ENCODE measurements at places on chromosomes 12 and 14. TPM values are rescaled to one million over a fixed set of nuclear protein-coding genes. Genes with fewer than 3 reads are reported as not detected.

DNA sequence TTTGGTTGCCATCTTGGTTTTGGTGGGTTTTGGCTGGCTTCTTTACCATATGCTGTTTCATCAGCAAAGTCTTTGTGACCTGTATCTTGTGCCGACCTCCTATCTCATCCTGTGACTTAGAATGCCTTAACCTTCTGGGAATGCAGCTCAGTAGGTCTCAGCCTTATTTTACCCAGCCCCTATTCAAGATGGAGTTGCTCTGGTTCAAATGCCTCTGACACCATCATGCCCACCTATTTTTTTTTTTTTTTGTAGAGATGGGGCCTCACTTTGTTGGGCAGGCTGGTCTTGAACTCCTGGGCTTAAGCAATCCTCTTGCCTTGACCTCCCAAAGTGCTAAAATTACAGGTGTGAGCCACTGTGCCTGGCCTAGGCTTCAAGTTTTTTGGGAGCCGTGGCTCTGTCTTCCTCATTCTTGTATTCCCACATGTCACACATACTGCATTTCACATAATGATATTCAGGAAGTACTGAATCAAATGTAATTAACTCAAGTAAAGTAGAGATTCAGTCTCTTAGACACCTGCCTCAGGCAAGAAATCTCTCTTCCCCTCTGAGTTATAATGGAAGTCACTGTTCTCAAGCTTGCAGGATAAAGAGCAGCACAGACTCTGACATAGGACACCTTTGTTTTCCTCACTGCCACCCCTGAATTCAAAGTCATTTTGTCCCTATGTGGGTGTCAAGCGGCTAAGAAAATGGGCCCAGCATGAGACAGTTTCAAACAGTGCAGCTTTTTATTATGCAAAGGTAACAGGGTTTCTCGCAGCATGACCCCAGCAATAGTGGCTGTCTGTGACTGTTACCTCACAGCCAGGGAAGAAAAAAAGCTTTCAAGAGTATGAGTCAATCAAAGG, 159.0 kb downstream of the PTPN11 start:
- H3K4me3 ChIP-seq, result no peak overlapping the region
- H3K36me3 ChIP-seq, result no peaks in the 10 kb centered on the region
- H3K4me1 ChIP-seq, result no peaks in the 10 kb centered on the region
- no peak for DNase-seq

The ESR2 gene
- total RNA-seq, result under 0.01 TPM

The B4GALNT1 gene
- total RNA-seq, result 0.18 TPM

- H3K36me3 ChIP-seq, result no peaks in the 10 kb centered on the region
- H3K4me1 ChIP-seq, result no peaks in the 10 kb centered on the region
- peaks cover 94% of the 10 kb centered on the region for H3K27me3 ChIP-seq
- H3K4me3 ChIP-seq, result no peak overlapping the region
Measured at GRCh38 chr12:54003625-54004024, 3.7 kb downstream of the HOXC9 start.

The MYL2 gene
- not detected for total RNA-seq

GRCh38 chr12:2692080-2692479, 102.7 kb upstream of the FKBP4 start:
- peaks cover 11% of the 10 kb centered on the region for H3K36me3 ChIP-seq
- no peak for DNase-seq
- H3K4me3 ChIP-seq, result no peak overlapping the region
- no peak overlapping the region for H3K27ac ChIP-seq
- H3K27me3 ChIP-seq, result peaks cover 8% of the 10 kb centered on the region
- no peaks in the 10 kb centered on the region for H3K4me1 ChIP-seq

DNA sequence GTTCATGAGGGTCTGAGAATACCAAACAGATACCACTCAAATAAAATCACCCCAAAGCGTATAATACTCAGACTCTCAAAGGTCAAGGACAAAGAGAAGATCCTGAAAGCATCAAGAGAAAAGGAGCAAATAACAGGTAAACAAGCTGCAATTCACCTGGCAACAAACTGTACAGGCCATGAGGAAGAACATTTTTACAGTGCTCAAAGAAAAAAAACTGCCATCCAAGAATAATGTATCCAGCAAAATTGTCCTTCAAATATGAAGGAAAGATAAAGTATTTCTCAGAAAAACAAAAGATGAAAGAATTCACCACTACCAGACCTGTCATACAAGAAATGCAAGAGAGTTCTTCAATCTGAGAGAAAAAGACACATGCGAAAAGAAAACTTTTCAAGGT, 206.4 kb downstream of the PTPRO start:
- H3K27ac ChIP-seq, result no peak overlapping the region
- no peak overlapping the region for H3K4me3 ChIP-seq
- DNase-seq, result no peak
- peaks cover 11% of the 10 kb centered on the region for H3K27me3 ChIP-seq
- H3K4me1 ChIP-seq, result no peaks in the 10 kb centered on the region

The CFAP54 gene
- total RNA-seq, result 0.18 TPM

DNA sequence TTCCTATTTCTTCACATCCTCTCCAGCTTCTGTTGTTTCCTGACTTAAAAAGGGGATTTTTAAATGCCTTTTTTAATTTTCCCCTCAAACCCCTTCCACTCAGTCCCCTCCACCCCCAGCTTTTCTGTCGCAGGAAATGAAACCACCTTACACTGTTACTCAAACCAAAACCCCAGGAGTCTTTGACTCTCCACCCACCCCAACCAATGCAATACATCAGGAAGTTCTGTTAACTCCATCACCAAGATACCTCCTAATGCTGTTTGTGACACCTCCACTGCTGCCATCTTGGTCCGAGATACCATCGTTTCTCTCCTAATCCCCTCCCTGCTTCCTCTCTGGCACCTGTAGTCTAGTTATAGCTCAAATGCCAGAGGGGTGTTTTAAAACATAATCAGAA, 25.4 kb upstream of the CPM start:
- H3K4me3 ChIP-seq, result no peak overlapping the region
- no peak for DNase-seq
- H3K4me1 ChIP-seq, result peaks cover 20% of the 10 kb centered on the region
- no peaks in the 10 kb centered on the region for H3K36me3 ChIP-seq
- no peak overlapping the region for H3K27ac ChIP-seq

The RNASE3 gene
- not detected for total RNA-seq

DNA sequence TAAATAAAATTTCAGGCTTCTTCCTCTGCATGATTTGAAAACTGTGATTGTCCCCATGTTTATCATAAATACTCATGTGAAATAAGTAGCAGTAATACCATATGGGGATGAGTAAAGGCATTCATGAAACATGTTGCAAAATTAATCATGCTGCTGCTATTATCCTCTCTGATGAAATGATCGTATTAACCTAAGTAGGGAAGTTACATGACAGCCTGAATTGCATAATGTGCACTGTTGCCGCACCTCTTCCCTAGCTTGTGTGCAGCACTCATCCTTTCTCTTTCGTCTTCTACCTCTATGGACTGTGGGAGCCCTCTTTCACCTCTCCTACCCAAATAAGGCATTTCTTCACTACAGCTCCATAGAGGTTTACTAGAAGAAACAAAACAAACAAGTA, 367.6 kb downstream of the SOX5 start:
- no peak overlapping the region for H3K4me3 ChIP-seq
- no peak for DNase-seq
- H3K36me3 ChIP-seq, result no peaks in the 10 kb centered on the region
- H3K27me3 ChIP-seq, result no peaks in the 10 kb centered on the region
- H3K4me1 ChIP-seq, result no peaks in the 10 kb centered on the region

The TAS2R7 gene
- total RNA-seq, result not detected

DNA sequence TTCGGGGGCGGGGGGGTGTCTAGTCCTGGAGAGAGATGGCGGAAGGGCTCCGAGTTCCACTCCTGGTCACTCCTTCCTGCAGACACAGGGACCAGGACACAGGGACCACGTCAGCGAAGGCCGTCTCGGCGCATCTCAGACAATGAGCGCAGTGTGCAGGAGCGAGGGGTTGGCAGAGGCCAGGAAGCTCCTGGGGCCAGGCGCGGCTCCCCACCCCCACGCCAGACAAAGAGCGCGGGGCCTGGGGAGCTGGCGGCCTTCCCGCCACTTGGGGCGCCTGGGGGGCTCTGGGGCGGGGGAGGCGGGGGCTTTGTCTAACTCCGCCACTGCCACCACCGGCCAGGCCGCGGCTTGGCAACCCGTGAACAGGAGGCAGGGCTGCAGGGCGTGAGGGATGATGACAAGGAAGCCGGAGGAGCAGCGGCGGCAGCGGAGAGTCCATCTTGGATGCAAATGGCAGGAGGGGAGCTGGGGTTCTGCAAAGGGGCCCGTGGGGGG, 2.2 kb downstream of the CDK2AP1 start:
- H3K36me3 ChIP-seq, result peaks cover 26% of the 10 kb centered on the region
- peak overlapping the region; percentile 85 for H3K27ac ChIP-seq
- DNase-seq, result peak; percentile 61
- peaks cover 17% of the 10 kb centered on the region for H3K4me1 ChIP-seq
- no peaks in the 10 kb centered on the region for H3K27me3 ChIP-seq

DNA sequence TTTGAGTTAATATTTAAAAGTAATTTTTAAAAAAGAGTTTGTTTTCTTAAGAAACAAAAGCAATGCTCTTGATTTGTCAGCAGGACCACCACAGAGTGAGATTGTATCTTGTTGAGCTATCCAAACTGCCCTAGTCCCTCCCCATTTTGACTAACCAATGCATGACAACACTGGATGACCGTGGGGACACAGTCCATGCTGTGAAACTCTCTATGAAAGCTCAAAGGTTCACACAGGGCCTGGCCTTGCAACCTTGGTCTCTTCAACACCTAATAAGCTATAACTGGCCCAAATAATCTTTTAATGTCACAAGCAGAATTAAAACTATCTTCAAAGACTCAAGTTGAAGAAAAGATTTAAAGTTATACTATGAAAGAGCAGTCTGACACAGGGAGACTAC, 13.5 kb downstream of the ETFRF1 start:
- no peaks in the 10 kb centered on the region for H3K4me1 ChIP-seq
- H3K36me3 ChIP-seq, result peaks cover 9% of the 10 kb centered on the region
- H3K4me3 ChIP-seq, result no peak overlapping the region

GRCh38 chr12:1272142-1272541, 281.1 kb downstream of the ERC1 start:
- no peak overlapping the region for H3K27ac ChIP-seq
- no peaks in the 10 kb centered on the region for H3K27me3 ChIP-seq
- H3K4me1 ChIP-seq, result 0 out of 2 replicates have a peak, but pooled peaks cover 1% of the 10 kb centered on the region
- H3K36me3 ChIP-seq, result no peaks in the 10 kb centered on the region
- H3K4me3 ChIP-seq, result no peak overlapping the region

DNA sequence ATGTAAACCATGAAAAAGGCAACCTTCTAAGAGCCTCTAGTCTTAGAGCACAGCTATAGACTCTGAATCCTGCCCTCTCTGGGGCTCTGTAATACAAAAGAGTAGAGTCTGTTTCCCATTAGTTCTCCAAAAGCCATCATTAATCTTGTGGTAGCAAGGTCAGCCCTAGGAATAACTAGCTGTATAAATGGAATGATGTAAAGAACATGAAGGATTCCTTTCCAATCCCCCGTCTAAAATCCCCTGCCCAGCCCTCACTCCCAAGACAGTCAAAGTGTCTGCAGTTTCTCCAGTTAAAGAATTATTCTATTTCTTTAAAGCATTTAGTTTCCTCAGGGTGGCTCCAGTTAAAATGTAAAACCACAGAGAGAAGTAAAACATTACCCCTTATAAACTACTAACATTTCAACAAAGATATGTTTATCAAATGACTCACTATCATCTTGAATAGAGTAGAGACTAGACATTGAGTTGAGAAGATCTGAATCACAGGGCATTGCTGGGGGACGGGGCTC, 104.2 kb downstream of the ST8SIA1 start:
- H3K4me3 ChIP-seq, result no peak overlapping the region
- DNase-seq, result peak; percentile 69
- peak overlapping the region; percentile 96 for H3K27ac ChIP-seq
- H3K4me1 ChIP-seq, result peaks cover 15% of the 10 kb centered on the region

DNA sequence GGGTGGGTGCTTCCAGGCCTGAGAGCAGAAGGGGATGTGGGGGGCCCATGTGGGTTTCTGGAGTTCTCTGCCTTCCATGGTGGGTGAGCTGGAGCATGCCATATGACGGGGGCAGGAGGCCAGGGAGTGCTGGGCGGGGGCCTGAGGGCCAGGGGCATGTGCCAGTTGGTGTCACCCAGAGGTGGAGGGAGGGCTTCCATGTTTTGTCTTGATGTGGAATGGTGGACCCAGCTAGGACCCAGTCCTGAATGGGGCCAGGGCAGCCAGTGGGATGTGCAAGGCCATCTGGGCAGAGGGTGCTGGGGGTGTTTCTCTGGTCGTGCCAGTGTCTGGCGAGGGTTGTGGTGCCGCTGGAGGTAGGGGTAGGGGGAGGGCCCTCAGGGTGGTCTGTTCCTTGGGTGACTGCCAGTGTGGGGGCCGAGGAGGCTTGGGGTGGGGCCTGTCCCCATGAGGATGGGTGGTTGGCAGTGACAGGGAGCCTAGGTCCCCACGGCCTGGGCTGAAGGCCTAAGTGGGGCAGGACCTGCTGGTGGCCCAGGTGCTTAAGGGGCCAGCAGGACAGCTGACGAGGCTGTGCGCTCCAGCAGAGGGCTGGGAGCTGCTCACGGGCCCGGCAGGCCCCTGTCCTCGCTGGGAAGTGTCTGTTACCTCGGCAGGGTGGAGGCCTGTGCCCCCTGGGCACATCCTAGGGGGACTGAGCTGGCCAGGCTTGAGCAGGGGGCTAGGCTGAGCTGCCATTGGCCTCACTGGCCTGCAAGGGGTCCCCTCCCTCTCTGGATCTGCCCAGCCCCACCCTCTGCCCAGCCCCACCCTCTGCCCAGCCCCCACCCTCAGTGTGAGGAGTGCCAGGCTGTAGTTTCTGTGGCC, 26.8 kb downstream of the CEP170B start:
- no peak overlapping the region for H3K27ac ChIP-seq
- no peaks in the 10 kb centered on the region for H3K27me3 ChIP-seq
- peaks cover 29% of the 10 kb centered on the region for H3K36me3 ChIP-seq
- H3K4me3 ChIP-seq, result no peak overlapping the region

DNA sequence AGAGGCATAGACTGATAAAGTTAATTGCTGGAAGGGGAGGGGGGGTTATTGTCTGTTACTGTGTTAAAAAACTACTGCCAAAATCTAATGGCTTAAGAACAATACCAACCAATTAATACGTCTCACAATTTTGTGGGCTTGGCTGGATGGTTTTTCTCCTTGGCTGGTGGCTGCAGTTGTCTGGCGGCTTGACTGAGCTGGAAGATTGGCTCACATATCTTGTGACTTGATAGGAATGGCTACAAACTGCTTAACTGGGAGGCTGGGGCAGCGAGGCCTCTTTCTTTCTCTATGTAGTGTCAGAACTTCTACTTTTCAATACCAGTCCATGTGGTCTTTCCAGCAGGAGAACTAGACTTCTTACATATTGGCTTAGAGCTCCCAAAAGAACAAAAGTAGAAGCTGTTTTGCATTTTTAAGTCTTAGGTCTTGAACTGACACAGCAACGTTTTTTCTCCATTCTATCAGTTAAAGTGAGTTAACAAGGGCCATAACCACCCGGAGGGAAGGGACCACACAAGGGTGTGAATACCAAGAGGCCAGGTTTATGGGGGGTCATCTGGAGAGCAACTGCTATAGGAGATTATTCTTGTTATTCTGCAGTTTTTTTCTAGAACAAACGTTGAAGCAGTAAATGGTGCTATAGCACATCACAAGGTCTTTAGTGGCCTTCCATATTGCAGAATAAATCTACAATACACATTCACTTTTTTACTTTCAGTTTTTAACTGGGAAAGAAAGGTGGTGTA, 46.9 kb downstream of the ZDHHC17 start:
- H3K27me3 ChIP-seq, result no peaks in the 10 kb centered on the region
- peaks cover 11% of the 10 kb centered on the region for H3K36me3 ChIP-seq
- no peak for DNase-seq
- H3K27ac ChIP-seq, result no peak overlapping the region
- no peaks in the 10 kb centered on the region for H3K4me1 ChIP-seq
- no peak overlapping the region for H3K4me3 ChIP-seq

The LYZ gene
- not detected for total RNA-seq

The CDH24 gene
- 3.6 TPM for total RNA-seq

GRCh38 chr12:27906127-27906500, 66.4 kb downstream of the PTHLH start:
- H3K36me3 ChIP-seq, result no peaks in the 10 kb centered on the region
- no peak overlapping the region for H3K4me3 ChIP-seq
- H3K27ac ChIP-seq, result peak overlapping the region; percentile 93
- H3K27me3 ChIP-seq, result no peaks in the 10 kb centered on the region
- peaks cover 10% of the 10 kb centered on the region for H3K4me1 ChIP-seq
- no peak for DNase-seq

The B4GALNT3 gene
- not detected for total RNA-seq

All from IMR-90 (cell line).